ENCODE measurements at places on chromosomes 3 and 15.

GRCh38 chr15:97009031-97009431, 678.5 kb downstream of the NR2F2 start:
- no peak for DNase-seq

DNA sequence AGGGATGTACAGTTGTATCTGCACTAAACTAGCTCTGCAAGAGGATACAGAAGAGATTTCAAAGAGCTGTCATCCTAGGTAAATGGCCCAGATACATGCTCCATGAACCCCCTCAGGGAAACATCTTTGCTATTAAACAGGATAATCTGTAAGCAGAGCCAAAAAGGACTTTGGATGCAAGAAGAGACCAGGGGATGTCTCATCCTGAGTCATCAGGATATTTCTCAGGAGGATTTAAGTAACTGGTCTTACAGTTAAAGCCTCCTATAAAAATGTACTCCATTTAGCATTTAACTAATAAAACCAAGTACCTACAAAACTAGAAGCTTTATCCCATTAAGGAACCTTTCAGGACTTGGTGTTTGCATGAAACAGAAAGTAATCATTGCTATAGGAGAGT, 48.2 kb upstream of the PHLDB2 start:
- no peak for DNase-seq

- DNase-seq = no peak
Measured at GRCh38 chr15:94135486-94136147, 95.7 kb upstream of the MCTP2 start.

DNA sequence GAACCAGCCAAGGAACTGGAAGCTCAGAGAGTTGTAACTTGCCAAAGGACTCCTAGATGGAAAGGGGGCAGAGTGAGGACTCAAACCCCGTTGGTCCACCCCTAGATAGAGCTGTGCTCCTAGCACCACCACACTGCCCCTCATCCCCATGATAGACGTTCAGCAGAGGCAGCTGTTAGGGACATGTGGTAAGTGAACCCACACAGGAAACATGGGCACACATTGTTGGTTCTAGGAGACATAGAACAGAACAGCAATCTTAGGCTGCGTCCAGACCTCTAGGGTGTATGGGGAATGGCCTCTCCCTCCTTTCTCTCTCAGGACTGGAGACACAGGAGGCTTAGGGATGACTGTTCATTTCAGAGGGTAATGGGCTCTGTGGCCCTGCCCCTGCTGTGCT, 102.7 kb downstream of the ANP32A start:
- no peak for DNase-seq

DNA sequence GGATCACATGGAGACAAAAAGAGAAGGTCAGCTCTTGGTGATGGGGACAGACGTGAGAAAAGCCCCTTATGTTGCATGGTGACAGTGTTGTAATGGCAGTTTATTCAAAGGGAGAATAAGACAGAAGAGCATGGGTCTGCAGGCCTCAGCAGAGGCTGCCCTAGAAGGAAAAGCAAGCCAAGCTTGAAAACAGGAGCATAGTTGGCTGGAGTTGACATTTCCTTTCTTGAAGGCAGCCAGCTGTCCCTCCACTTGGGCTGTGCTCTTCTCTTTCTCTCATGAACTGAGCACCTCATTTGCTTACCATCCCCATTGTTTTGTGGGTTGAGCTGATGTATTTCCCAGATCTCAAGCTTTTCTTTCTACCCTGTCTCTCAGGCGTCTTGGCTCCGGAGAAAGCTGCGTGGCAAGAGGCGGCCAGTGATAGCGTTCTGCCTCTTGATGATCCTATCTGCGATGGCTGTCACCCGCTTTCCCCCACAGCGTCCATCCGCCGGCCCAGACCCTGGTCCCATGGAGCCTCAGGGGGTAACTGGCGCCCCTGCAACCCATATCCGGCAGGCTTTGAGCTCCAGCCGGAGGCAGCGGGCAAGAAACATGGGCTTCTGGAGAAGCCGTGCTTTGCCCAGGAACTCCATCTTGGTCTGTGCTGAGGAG, 52.9 kb downstream of the GASK1A start:
- DNase-seq = no peak

GRCh38 chr3:100044369-100044768, 69.9 kb downstream of the FILIP1L start:
- DNase-seq = no peak

DNA sequence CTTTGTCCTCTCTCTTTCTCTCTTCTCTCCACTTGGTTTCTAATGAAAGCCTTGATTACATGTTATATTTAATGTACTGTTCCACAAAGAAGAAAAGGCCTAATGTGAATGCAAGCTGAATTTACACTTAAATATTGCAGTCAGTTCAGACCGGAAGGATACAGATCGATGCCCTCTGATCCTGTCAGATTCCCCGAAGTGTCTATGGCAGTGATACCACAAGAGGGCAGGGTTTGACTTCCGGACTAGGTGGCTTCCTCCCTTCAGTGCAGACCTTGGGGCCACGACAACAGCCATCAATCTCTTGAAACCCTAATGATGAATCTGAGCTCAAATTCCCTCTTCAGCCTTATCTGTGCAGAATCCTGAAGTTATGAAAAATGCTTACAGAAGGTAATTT, 29.5 kb downstream of the AGTR1 start:
- DNase-seq = peak; percentile 76

- DNase-seq = peak; percentile 42
Measured at GRCh38 chr3:10173926-10174435, 9.3 kb downstream of the IRAK2 start.

GRCh38 chr3:126446301-126446700, 29.4 kb downstream of the ZXDC start:
- peak; percentile 57 for DNase-seq

DNA sequence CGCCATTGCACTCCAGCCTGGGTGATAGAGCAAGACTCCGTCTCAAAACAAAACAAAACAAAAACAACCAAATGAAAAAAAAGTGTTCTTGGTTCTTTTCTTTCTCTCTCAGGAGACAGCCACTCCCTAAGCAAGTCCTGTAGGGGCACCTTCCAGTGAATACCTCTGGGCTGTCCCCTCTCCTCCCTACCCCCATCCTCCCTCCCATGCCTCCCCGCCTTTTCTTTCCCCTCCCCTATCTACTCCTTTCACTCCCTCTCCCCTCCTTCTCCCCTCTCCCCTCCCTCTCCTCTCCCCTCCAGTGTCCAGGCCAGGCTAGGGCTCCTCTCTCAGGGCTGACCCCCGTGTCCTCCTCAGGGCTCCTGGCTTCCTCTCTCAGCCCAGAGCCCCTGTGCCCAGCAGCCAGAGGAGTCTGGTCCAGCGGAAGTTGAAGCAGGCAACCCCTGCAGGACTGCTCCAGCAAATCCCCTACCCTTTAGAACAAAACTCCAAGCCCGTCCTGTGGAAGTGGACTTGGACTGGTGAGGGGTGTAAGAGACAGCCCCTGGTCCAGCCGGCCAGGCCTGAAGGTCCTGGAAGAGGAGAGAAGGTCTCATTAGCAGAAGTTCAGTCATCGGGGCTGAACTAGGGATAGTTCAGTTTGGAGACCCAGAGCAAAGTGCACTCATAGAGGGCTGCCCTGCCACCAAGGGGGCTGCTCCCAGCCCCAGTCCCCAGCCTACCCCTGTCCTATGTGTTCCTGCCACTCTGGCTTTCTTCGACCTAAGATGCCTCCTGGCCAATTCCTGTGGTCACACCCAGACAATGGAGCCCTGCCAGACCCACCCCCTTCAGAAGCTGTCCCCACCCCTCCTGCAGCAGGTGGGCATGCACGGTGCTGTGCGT, 79.8 kb upstream of the IQSEC1 start:
- DNase-seq = no peak

DNA sequence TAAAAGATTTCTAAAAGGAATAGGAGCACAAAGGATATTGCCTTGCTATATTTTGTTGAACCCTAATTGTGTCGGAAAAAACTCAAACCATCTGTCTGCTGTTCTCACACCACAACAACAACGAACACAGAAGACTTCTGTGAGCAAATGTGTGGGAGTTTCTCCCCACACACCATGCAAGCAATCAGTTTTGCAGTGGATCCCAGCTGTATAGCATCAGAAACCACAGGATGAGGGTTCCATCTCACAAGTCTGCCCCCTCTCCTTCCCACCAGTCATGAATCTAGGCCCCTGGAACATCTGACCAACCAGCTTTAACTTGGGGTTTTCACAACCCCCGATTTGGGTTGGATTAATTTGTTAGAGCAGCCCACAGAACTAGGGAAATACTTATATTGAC, 91.3 kb upstream of the SLC4A7 start:
- DNase-seq = no peak

DNA sequence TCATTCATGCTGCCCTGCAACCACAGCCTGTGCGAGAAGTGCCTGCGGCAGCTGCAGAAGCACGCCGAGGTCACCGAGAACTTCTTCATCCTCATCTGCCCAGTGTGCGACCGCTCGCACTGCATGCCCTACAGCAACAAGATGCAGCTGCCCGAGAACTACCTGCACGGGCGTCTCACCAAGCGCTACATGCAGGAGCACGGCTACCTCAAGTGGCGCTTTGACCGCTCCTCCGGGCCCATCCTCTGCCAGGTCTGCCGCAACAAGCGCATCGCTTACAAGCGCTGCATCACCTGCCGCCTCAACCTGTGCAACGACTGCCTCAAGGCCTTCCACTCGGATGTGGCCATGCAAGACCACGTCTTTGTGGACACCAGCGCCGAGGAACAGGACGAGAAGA, 4.7 kb downstream of the TRIM42 start:
- peak; percentile 65 for DNase-seq

DNA sequence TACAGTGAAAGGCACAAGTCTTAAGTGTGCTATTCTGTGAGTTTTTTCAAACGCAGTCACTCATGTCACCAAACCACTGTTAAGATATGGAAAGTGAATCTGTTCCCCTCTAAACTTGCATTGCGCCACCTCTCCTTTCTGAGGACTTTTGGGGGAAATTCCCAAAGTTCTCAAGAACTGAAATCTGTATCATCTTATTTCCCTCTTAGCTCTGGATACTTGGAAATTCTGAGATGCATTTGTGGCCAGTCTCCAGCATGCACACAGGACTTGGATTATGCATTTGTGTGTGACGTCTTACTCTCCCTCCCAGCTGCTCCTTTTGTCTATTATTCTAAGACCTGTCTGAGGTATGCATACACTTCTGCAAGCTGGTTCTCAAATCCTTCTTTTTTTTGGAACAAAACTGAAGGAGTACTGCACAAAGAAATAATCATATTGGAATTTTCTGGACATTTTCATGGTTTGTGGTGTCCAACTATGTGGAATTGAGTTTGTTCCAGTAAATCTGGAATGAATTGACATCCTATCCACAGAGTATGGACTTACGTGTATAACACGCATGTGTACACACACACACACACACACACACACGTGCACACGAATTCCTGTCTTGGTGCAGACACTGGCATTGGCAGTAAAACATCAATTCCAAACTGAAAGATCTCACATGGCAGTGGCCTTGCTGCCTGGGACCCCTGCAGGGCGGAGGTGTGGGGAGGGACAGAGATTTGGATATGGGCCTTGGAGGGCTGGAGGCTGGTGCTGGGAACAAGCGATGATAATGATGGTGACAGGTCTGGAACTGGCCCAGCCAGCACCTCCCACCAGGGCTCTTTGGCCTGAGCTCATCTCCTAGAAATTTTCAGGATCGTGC, 8.2 kb upstream of the LCTL start:
- no peak for DNase-seq

DNA sequence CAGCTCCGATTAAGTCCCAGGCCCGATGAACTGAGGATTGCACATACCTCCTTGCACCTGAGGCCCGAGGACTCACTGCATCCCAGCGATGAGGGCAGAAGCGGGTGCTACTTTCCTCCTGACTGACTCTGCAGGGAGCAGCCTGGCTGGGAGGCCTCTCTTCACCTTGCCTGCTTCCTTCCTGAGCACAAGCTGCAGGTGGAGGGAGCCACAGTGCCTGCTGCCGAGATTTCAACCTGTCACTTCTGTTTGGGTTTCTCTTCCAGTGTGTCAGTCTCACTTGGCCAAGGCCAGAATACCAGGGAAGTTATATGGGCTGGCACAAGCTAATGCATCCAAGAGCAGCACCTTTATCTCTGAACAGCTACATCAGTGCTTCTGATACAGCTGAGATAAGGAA, 185.4 kb downstream of the NTRK3 start:
- no peak for DNase-seq

- no peak for DNase-seq
Measured at GRCh38 chr3:126671521-126671920, 16.6 kb upstream of the TXNRD3 start.

GRCh38 chr3:48544141-48544540, 12.5 kb downstream of the PFKFB4 start:
- DNase-seq = no peak

All from posterior cingulate gyrus (tissue), 11 donors.